Activated CD4-positive, alpha-beta memory T cell treated with anti-CD3 and anti-CD28 coated beads for 36 hours (primary cell): ENCODE measurements at places on chromosomes 7 and 10. TPM values are rescaled to one million over a fixed set of nuclear protein-coding genes. Genes with fewer than 3 reads are reported as not detected.

DNA sequence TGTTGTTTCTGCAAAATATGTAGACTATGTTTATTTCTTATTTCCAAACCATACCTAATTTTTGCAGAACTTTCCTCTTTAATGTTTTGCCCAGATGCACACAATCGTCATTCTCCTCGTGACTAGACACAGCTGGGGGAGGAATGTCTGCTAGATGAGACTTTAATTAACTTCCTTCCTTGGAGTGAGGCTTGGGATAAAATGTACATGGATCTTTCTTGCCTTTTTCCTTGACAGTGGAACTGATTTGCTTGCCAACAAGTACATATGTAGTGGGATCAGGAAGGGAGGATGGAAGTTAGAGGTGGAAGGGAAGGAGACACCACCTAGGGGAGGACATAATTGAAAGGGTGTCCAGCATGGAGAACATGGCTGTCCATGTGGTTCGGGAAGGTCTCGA lies 172.5 kb downstream of the VTI1A start:
- DNase-seq, result no peak

GAD2 gene
- total RNA-seq, result not detected

GRCh38 chr10:8439040-8439439 lies 384.6 kb downstream of the GATA3 start:
- DNase-seq, result no peak

DNA sequence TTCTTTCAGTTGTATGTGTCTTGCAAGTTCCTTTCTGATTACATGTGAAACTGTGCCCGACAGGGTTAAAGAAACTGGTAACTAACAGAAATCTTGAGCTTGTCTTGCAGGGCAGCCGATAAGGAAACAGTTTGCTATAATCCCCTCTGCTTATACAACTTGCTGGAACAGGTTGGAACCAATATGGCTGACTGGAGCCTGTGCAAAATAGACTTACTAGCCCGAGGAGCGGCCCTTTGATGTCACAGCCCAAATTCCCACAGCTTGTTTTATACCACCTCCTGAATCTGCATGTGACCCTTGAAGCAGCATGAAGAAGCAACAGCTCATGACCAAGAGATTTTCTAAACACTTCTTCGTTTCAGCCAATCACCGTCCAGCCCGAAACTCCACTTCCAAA lies 3.3 kb upstream of the YKT6 start:
- no peak for DNase-seq

SYT15 gene
- total RNA-seq, result 0.71 TPM

PRKG1 gene
- total RNA-seq, result not detected

GRCh38 chr7:157989589-157989988 lies 598.0 kb downstream of the PTPRN2 start:
- no peak for DNase-seq

GPR15LG gene
- total RNA-seq, result not detected

DNA sequence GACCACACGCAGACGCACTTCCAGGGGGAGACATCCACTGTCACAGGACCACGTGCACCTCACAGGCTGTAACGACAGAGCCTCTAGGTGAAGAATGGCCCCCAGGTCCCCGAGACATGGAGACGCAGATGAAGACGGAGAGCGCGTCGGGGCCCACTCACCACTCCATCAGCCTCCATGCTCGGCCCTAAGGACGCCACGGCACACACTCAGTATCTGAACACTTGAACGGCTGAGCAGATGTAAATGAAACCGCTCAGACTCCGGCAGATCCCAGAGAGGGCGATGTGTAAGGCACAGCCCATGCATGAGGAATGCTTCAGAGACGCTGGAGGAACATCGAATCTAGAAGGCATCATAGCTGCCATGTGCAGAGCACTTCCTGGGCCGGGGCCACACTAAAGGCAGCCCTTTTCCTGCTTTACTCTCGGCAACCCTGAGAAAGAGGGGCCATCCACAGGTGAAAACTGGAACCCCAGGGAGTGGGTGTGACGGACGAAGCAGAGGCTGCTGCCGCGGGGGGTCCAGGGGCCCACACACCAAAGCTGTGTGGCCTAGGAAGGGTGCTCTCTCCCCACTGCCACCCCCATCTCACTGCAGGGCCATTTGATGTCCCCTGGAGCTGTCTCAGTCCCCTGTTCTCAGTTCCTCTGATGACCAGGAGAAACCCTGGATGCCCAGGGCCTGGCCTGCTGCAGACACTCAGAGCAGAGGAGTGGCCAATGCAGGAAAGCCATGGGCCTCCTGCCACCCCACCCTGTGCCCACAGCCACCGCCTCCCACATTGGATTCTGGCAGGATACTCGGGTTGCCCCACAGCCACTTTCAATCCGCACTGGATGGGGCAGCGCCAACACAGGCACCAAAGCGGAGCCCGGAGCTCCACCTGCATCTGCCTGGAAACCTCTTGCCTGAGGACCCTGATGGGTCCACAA lies 253.8 kb downstream of the MAD1L1 start:
- DNase-seq, result no peak

DNA sequence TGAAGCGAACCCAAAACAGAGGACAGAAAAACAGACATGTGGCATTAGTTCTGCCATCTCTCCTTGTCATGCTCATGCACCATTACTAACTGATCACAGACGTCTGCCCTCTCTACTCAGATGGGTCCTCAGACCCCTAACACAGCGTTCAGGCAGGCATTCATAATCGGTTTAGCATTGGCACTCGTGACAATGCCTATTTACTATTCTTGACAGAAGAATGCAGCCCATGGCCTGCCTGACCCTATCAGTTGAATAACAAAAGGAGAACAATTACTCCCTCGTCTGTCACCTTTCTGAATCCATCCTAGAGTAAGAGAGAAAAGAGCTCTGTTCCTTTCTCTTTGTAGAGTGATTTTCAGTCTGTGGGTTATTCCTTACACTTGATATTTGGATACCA lies 194.6 kb upstream of the PHYHIPL start:
- no peak for DNase-seq

INSIG1 gene
- total RNA-seq, result 96.9 TPM

DNA sequence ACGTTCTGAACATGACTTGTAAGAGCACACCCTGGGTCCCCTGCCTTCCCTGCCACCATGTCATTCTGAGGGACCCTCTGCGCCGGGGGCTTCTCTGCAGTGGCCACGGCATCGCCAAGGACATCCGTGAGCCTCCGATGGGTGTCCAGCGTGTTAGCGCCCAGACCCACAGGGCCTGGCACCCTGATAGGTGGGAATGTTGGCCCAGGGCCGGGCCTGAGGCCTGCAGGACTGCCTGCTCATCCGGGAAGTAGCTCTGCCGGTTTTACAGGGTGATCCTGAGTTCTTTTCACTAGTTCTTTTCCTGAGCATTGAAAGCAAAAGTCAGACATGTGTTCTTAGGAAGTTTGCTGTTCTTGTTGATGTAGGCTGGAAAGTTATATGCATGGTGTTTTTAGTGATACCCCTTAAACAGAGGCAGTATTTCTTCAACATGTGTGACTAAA lies 54.5 kb downstream of the WDR37 start:
- no peak for DNase-seq

PRR15 gene
- total RNA-seq, result not detected

GRCh38 chr10:74928742-74929191 lies 102.4 kb downstream of the KAT6B start:
- no peak for DNase-seq

DNA sequence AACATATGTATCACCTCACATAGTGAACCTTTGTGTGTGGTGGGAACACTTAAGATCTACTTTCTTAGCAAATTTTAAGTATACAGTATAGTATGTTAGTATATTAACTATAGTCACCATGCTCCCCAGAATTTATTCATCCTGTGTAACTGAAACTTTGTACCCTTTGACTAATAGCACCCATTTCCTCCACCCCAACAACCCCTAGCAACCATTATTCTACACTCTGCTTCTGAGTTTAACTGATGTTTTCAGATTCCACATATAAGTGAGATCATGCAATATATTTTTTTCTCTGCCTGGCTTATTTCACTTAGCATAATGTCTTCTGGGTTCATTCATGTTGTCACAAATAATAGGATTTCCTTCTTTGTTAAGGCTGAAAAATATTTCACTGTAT lies 6.9 kb upstream of the VWDE start:
- no peak for DNase-seq

OPN1SW gene
- total RNA-seq, result not detected

COX19 gene
- 15.6 TPM for total RNA-seq

DNA sequence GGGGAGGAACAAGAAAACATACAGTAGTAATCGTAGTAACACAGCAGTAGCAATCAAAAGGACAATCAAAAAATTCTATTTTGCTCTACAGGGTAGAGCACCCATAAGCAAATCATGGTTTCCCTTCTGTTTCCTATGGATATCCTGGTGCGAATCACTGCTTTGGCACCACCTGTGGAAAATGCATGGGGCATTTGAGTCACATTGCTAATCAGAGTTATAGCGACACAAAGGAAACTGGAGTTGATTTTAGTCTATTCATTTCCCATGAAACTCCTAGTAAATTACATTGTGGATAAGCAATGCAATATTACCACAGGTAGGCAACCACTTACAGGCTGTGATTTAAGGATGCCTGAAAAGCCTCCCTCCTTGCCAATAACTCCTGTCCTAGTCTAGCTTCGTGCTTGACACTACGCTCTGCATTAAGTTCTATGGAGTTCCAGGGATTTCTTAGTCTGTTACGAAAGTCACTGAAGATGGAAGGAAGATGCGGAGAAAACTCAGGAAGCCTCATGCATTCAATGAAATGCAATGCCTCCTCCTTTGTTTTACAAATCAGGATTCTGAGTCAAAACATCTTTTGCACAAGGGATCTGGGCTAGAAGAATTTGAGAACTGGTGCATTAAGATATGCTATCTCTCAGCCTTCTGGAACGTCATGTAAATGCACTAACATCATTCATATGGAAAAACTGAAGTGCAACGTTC lies 188.4 kb downstream of the DGKI start:
- no peak for DNase-seq
